ENCODE measurements at places on chromosomes 6 and 20. TPM values are rescaled to one million over a fixed set of nuclear protein-coding genes. Genes with fewer than 3 reads are reported as not detected.

The FNDC11 gene
- total RNA-seq, result 0.94 TPM

The FRS3 gene
- total RNA-seq, result 1.1 TPM

The KCNK5 gene
- not detected for total RNA-seq

The GPSM3 gene
- total RNA-seq, result 4.2 TPM

The MYBL2 gene
- total RNA-seq, result 10.3 TPM
